ENCODE measurements at places on chromosomes 7 and 10. TPM values are rescaled to one million over a fixed set of nuclear protein-coding genes. Genes with fewer than 3 reads are reported as not detected.

GSDME gene
- 4.1 TPM for total RNA-seq

LRIT1 gene
- total RNA-seq = not detected

ATP6V0A4 gene
- not detected for total RNA-seq

ERVW-1 gene
- total RNA-seq = not detected

PNPLA8 gene
- 31.0 TPM for total RNA-seq

CALN1 gene
- total RNA-seq = not detected

DNA sequence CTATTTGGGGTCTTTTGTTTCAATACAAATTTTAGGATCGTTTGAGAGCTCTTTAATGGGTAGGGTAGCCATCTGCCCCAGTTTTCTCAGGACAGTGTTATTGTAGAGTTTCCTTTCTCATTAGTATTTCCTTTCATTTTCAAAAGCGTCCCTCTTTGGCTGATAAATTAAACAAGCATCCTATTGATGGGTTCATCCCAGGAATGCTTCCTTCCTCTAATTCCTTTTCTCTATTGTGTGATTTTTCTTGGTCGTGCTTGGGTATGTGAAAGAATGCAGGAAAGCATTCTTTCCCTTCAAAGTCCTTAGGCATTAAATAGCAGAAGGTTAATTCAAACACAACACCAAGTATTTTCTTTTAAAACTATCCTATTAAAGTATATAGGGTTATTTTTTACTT, 14.0 kb downstream of the SLC13A1 start:
- no peak for DNase-seq

- DNase-seq = no peak
Measured at GRCh38 chr10:61973169-61973568, 71.7 kb downstream of the ARID5B start.

DNA sequence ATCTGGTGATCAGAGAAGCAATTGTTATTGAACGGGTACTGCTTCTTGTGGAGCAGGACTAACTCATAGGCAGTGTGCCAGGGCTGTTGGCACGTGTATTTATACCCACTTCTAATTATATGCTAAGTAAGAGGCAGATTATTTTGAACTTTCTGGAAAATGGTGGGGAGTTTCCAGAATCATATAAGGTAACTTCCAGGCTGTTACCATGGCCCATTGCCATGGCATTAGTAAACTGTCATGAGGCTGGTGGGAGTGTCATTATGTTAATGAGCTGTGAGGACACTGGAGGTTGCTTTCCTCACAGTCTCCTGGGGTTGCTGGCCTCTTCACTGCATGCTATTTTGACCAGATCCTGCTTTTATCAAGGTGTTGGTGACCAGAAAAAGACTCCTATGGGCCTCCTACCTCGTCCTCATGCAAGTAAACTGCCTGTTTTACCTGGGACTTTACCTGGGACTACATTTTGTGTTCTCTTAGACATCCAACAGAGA, 122.6 kb downstream of the KCND2 start:
- no peak for DNase-seq

GRCh38 chr7:55066524-55066923, 47.7 kb downstream of the EGFR start:
- no peak for DNase-seq

DNA sequence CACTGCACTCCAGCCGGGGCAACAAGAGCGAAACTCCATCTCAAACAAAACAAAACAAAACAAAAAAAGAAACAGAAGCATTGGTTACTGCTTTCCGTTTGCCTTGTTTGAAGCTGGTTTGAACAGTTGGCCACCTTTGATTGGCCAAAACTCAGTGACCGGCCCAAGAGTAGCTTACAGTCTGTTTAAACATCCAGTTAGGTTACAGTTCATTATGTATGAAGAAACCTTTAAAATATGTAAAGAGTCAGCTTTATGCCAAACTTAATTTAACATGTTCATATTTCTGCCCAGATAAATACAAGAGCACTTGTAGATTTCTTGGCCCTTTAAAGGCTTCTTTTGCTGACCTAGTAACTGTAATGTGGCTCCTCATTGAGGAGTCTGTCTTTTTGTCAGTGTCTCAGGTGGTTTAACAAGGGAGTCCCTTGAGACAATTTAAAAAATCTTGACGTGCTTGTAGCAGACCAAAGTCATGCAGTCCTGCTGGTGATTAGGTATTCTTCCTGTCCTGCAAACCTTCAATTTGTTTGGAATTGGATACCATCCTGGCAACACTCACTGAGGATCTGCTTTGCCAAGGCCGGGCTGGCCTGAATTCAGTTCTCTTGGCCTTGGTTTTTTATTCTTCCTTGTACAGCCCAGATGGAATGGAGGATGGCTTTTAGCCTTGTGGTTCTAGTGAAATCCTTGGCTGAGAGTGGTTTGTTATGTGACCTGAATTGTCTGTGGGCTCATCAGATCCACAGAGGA, 128.9 kb downstream of the PLXDC2 start:
- DNase-seq = peak; percentile 19

GRCh38 chr7:30246392-30246791, 38.0 kb upstream of the ZNRF2 start:
- no peak for DNase-seq

- no peak for DNase-seq
Measured at GRCh38 chr10:86261470-86261869, 105.1 kb downstream of the GRID1 start.

DNA sequence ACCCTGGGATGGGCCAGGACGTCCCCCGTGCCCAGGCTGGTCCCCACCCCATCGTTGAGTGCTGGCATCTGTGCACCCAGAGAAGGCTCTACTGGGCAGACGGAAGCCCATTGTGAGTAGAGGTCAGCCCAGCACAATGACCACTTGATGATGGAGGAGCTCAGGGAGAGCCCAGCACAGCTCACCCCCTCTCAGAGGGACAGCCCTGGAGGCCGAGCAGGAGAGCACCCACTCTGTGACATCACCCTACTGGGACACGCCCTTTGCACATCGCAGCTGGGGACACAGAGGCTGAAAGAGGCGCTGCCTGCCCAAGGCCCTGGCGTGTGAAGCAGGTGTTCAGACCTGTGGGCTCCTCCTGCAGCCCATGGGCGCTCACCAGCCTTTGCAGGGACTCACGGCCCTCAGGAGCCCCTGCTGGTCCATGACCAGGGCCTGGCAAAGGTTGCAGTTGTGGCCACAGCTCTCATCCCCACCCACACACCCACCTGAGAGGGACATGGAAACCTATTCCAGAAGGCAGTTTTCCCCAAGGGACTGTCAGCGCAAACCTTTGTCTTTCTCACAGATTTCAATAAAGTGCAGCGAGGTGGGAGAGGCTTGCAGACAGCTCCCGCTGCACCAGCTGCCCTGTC, 67.2 kb upstream of the PPP2R2D start:
- DNase-seq = no peak

GRCh38 chr10:126380352-126381076, 7.8 kb downstream of the ADAM12 start:
- no peak for DNase-seq

- no peak for DNase-seq
Measured at GRCh38 chr7:99997545-99998137, 17.8 kb upstream of the ZKSCAN1 start.

GRCh38 chr7:86953219-86953618, 106.2 kb downstream of the ELAPOR2 start:
- no peak for DNase-seq

- peak; percentile 60 for DNase-seq
Measured at GRCh38 chr10:34104829-34105572, 710.1 kb downstream of the PARD3 start.

DNA sequence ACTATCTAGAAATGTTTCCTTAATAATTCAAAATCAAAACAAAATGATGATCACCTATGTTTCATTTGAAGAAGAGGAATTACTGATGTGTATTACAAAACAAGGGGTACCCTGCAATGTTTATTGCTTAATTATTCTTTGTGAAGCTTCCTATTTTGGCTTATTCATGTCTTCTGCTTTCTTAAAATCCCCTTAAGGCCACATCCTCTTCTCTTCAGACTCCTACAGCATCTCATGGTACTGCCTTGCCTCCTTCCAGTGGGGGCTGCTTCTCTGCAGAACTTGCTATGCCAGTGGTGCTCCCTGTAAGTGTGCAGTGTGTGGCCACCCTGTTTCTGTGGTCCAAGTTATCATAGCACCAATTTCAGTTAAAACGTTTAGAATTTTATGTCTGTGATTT, 35.0 kb downstream of the CCDC146 start:
- no peak for DNase-seq

- DNase-seq = no peak
Measured at GRCh38 chr10:3622427-3622826, 162.6 kb downstream of the KLF6 start.

DNA sequence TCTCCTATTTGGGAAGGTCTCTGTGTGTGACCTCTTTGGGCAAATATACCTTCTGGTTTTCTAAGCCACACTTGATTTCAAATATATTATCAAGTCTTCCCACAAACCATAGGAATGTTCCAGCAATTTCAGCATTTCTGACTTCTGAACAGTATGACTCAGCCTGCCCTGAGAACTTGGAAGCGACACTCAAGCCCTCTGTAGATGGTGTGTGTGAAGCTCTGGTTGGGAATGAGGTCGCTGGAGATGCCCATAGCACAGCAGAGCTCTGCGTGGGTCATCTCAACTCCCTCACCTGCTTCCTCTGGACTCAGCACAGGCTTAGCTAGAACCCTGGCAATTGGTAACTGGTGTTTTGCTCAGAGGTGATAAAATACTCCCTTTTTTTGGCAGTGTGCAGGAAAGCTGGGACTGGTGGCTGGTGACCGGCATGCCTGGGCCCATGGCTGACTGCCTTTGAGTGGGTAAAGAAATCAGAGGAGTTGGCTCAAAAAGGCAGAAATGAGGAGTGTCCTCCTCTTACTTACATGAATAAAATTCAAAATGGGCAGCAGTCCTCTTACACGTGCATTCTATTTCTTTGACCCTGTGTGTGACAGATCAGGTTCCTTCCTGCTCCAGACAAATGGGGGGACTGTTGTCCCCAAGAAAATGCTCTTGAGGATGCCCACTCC, 87.5 kb upstream of the NRP1 start:
- DNase-seq = peak; percentile 68
